ENCODE measurements at places on chromosomes 2 and 18. TPM values are rescaled to one million over a fixed set of nuclear protein-coding genes. Genes with fewer than 3 reads are reported as not detected.

The STON1 gene
- 18.9 TPM for total RNA-seq

The CFAP65 gene
- not detected for total RNA-seq

The UGT1A10 gene
- not detected for total RNA-seq

The TMEM178A gene
- total RNA-seq: not detected

The EGR4 gene
- total RNA-seq: not detected

The LBX2 gene
- 0.67 TPM for total RNA-seq

The RIT2 gene
- total RNA-seq: not detected

The CAPN14 gene
- not detected for total RNA-seq

The DRC1 gene
- not detected for total RNA-seq

The MLPH gene
- not detected for total RNA-seq
